ENCODE measurements at places on chromosomes 5 and 9.

DNA sequence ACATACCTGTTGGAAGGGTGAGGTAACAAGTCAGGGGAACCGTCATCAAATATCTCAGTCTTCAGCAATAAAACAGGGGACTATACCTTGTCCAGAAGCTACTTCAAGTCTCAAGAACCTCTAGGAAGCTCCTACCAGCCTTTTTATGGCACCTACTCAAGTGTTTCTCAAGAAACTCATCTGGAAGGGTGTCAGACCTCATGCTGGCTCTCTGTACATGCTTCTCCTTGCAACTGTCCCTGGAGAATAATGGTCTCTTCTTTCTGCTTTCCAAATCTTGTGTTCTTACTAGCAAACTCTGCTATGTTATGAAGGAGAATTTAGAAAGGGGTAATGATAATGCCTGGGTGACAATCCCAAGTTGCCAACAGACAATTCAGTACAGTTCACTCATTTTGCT, 8.3 kb upstream of the PTAR1 start:
- no peak for DNase-seq

GRCh38 chr5:82287625-82288024, 9.5 kb upstream of the RPS23 start:
- no peak for DNase-seq

GRCh38 chr5:1476181-1476966, 31.1 kb upstream of the SLC6A3 start:
- no peak for DNase-seq

DNA sequence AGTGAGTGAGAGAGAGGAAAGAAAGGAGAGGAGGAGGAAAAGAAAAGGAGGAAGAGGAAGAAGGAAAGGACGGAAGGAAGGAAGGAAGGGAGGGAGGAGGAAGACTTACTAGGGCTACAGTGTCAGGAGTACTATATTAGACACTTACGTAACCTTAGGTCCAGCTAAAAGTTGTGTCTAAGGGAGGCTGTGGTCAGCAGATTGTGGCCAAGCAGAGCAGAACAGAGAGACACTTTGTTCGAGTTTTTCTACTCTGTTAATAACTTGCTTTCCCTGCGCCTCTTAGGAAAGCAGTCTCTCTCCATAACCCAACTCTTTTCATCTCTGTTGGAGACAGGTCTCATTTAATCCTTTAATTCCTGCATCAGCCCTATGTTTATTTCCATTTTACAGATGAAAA, 138.9 kb downstream of the KCNN2 start:
- no peak for DNase-seq

DNA sequence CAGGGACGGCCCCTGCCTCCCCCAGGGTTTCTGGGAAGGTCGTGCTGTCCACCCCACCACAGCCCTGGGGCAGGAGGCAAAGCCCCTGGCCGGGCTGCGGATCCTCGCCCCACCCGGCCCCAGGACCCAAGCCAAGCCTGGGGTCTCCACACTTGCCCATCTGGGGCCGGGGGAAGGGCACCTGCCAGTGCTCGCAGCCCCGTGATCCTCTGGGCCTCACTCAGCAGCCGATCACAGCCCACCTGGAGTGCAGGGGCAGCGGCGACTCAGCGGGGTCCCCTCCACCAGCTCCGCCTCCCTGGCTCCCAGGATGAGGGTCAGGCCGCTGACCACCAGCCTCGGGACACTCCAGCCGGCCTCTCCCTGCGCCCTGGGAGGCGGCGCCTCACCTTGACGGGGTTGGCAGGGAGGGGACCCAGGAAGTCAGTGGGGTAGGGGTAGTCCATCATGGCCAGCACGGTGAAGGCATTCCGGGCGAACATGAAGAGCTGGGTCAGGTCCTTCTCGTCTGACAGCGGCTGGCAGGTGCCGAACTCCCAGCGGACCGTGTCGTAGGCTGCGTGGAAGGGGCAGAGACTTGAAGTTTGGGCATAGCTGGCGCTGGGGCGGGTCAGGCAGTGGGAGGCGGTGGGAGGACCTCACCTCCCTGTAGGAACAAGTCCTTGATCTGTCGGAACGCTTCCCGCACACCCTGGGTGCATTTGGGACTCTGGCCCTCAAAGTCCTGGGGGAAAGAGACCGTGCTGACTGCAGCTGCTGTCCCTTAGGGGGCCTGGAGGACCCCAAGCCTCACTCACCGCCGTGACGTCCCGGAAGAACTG, 1.8 kb downstream of the DPP7 start:
- no peak for DNase-seq

DNA sequence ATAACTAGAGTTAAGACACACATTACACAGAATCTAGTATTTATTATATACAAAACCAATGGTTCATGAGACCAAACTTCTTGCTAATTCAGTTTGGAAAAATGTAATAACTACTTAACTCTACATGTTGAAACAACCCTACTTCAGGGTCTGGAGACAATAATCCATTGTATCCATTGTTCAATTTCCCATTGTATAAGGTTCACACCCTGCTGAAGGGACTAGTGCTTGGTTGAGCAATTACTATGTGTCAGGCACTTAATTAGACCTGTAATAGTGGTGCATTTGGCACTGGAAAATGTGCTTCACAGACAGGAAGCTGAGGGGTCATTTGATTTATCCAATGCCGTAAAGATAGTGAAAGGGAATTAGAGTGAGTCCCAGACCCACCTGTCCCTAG, 114.3 kb upstream of the PAPPA start:
- DNase-seq: no peak

- no peak for DNase-seq
Observed at GRCh38 chr5:95773335-95774059, 42.4 kb downstream of the RHOBTB3 start.
